Stimulated activated CD4-positive, alpha-beta T cell treated with anti-CD3 and anti-CD28 coated beads, Interleukin-1b, Interleukin-23, amount 100 ng/mL, for 1 hour (primary cell): ENCODE measurements at places on chromosomes 6 and 20.

DNA sequence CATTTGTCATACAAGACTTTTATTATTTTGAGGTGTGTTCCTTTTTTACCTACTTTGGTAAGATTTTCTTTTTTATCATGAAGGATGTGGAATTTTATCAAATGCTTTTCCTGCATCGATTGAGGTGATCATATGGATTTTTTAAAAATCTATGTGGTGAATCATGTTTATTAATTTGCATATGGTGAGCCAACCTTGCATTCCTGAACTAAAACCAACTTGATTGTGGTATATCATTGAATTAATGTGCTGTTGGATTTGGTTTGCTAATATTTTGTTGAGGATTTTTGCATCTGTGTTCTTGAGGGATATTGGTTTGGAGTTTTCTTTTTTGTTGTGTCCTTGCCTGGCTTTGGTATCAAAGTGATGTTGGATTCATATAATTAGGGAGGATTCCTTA is 848.1 kb upstream of the EYS start:
- DNase-seq: no peak

DNA sequence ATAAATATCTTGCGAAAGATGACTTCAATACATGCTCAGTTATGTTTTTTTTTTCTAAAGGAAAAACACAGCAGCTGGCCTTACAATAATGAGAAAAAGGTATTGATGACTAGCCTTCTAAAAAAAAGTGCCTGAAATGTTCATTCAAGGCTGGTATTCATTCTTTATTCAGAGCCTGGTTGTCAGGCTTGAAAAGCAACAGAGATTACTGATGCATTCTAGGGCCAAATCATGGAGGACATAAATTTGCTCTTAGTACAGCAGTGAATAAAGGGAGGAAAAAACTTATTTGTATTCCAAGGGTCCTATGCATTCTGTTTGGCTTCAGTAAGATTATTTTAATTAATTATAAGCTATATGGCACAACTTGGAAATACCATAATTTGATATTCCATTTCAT is 83.5 kb downstream of the WASF1 start:
- no peak for DNase-seq

DNA sequence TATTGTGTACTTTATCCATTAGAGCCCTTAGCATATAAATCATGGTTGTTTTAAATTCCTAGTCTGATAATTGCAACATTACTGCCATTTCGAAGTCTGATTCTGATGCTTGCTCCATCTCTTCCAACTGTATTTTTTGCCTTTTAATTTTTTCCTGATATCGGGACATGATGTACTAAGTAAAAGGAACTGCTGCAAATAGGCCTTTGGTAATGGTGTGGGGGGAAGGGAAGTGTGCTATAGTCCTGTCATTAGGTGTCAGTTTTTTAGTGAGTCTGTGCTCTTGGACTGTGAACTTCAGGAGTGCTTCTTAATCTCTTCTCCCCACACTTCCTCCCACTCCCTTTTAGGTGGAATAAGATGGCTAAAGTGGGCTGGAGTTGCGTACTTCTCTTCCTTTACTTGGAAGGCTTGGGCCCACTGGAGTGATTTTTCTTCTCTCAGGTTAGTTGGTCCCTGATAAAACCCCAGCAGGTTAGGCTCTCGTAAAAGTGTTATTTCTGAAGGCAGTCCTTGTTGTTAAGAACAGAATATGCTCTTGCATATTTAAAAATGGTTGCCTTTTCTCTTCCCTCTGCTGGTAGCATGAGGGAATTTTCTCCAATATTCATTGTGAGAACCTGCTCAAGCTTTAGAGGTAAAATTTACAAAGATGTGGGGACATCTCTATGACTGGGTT is 18.1 kb downstream of the STXBP5 start:
- DNase-seq: no peak

DNA sequence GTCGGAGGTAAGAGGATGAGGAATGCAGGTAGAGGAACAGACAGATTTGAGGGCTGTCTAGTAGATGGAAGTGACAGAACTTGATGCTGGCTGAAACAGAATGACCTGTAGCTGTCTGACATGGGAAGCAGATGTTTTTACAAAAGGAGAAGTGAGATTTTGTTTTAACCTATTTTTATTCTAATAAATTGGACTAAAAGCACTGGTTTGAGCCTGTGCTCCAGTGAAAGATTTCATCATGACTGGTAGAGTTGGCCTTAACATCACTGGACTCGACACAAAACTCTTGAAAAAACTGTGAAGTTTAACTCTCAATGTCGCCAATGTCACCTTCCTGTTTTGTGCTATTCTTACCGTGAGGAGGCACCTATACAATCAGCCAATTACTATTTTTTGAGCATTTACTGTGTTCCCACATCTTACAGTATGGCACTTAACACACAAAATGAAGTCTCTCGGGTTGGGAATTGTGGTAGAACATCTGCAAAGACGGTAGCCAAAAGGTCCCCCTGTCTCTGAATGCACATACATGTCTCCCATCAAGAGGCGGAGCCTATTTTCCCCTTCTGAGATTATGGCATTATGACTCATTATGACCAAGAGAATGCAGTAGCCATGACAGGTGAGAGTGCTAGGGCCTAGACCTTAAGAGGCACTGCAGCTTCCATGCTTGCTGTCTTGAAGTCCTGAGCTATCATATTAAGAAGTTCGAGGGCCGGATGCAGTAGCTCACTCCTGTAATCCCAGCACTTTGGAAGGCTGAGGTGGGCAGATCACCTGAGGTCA is 93.2 kb downstream of the FOXF2 start:
- no peak for DNase-seq

GRCh38 chr6:24891004-24891403 is 44.8 kb downstream of the RIPOR2 start:
- DNase-seq: no peak

- no peak for DNase-seq
These were observed 72.4 kb upstream of the TNFAIP3 start for GRCh38 chr6:137794516-137795201.

GRCh38 chr6:168856914-168857313 is 396.7 kb downstream of the THBS2 start:
- no peak for DNase-seq

- no peak for DNase-seq
These were observed 464.6 kb downstream of the CDKAL1 start for GRCh38 chr6:20998748-20999448.

DNA sequence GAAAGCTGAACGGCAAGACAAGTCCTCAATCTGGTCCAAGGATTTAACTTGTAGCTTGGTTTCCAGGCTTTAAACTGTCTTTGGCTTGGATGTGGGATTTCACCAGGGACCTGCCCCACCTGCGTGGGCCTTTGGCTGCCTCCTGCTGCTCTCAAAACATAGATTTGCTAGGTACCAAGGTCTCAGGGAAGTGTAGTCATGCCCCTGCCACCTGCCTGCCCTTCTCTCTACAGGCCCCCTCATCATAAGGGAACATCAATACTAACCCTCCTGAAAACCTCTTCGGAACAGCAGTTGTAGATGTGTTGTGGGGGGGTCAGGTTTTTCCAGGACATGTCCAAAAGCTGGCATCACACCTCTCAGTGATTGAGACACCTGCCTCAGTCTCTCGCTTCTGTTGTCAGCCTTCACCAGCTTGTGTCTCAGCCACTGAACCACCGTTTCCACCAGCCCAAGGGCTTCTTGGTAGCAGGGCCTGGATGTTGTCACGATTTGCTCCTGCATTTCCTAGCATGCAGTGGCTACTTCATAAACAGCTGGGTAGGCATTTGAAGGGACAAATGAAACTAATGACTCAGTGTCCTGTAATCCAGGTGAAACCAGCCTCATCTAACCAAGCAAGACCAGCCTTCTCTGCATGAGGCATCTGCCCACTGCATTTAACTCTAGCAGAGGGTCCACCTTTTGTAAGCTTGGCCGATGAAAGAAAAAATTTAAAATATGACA is 141.6 kb upstream of the THBS2 start:
- DNase-seq: no peak

DNA sequence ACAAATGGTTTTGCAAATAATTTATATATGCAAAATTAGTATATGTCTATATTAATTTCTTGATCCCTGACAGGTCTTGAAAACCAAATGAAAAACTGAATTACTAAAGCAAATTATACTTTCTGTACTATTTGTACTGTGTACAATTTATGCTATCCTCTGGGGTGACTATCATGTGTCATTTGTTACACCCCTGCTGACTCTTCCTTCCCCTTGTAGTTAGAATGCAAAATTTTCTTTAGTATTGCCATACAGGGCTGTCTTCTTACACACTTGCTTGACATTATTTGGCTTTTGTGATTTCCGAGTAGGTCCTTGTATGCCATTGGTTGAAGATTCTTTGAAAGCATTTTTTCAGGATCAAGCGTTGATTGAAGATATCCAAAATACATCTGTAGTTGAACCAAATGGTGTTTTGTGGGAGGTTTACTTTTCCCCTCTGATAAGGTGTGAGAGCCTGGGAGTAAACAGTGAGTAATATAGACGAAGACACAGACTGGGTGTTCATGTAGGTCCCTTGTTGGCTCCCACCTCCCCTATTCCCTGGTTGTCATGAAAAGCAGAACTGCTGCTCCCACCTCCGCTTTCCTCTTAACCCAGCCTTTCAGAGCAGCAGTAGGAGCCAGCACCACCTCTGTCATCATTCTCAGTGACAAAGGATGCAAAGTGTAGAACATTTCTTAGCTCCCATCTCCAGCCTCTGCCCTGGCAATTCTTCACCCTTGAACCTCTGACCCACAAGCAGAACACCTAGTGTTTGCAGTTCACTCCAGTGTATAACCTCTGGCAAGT is 29.0 kb downstream of the NCOA7 start:
- no peak for DNase-seq

GRCh38 chr6:1701668-1702353 is 92.1 kb downstream of the FOXC1 start:
- DNase-seq: no peak
